ENCODE measurements at places on chromosomes 16 and 17.

- no peak for DNase-seq
Observed at GRCh38 chr16:53334581-53334980, 99.7 kb upstream of the RBL2 start.

- DNase-seq = no peak
Observed at GRCh38 chr16:22427556-22427955, 53.1 kb upstream of the CDR2 start.

- DNase-seq = no peak
Observed at GRCh38 chr16:85173981-85174751, 61.9 kb upstream of the CIBAR2 start.

GRCh38 chr16:82605863-82606620, 20.7 kb upstream of the CDH13 start:
- DNase-seq = no peak

- DNase-seq = no peak
Observed at GRCh38 chr16:1078579-1079021, 6.1 kb downstream of the SSTR5 start.
